ENCODE measurements at places on chromosomes 13 and 19.
A peak's percentile ranks its signal among the peaks of the same experiment; 100 is the strongest.

DNA sequence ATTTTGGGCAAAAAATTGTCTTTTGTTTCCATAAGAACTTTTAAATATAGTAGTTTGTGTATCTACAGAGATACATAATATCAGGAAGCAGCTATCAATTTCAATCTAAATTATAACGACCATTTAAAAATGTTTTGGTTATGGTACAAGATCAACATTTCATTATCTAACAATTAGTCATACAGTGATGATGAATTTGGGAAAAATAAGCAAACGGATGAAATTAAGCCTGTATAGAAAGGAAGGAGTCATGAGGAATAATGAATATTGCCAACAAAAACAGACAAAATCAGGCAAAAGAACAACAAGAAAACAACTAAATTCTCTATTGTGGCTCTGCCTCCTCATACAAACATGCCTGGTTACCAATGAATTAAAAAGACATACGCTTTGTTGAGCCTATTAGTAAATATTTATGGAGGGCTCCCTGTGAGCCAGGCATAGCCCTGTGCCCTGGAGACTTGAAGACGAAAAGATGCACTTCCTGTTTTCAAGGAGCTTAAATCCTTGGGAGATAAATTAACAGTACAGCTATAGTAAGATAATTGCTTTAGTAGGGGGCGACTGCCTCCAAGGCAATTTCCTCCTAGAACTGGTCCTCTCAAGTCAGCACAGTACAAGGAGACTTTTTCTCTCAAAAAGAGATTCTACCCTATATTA, 73.0 kb downstream of the NALCN start:
- ATAC-seq = no peak

DNA sequence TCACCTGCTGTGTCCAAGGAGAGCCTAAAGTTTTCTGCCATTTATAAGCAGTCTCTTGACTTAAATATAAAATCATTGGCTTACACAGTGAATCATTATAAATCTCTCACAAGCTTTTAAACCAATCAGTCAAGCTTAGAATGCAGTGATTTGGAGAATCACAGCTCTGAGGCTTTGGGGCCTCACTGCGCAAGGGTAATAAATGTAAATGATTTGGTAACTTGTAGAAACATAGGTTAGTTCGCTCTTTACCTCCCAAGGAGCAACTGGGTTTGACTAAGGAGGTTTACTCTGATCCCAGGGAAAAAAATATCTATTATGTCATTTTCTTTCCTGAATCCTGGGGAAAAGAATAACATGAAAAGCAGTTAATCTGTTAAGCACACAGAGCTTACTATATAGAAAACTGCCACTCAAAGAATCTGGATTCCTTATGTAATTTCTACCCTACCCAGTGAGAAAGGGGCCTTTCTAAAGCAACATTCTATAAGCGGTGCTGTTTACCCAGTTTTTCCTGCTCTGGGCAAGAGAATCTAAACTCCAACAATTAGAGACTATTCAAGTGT, 128.2 kb downstream of the MZT1 start:
- ATAC-seq = no peak

DNA sequence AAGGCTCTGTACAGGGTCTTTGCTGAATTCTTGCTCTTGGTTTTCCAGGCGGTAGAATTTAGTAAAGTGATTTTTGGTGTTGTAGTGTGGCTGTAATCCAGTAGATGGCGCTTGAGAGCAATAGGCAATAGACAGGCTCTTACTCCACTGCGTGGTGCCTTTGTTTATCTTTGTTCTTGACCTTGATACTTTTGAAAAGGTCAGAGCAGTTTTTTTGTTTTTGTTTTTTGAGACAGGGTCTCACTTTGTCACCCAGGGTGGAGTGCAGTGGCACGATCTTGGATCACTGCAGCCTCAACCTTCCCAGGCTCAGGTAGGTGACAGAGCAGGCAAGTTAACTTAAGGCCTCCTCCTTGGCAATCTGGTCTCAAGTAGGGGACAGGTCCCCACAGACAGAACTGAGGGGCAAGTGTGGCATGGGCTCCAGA, 12.2 kb upstream of the LILRA5 start:
- peak; percentile 34 for ATAC-seq

- peak; percentile 91 for ATAC-seq
Observed at GRCh38 chr19:12092065-12092867, 27.7 kb downstream of the ZNF844 start.

- no peak for ATAC-seq
Observed at GRCh38 chr19:18799389-18799970, 8.4 kb upstream of the COMP start.

DNA sequence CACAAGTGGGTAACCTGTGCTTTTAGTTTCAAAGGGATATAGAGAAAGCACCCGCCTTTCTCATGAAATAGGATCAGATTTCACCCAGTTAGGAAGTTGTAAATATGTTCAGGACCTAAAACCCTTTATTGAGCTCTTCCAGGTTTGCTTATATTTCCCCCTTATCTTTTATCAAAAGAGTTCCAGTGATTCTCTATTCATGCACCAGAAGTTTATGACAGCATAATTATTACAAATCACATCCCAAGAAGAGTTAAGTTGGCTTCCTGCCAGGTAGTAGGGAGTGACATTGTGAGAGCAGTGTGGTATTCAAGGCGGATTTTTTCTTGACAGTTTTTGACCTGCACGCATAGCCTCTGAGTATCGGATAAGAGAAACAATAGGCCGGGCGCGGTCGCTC, 190.3 kb downstream of the STK24 start:
- ATAC-seq = no peak

DNA sequence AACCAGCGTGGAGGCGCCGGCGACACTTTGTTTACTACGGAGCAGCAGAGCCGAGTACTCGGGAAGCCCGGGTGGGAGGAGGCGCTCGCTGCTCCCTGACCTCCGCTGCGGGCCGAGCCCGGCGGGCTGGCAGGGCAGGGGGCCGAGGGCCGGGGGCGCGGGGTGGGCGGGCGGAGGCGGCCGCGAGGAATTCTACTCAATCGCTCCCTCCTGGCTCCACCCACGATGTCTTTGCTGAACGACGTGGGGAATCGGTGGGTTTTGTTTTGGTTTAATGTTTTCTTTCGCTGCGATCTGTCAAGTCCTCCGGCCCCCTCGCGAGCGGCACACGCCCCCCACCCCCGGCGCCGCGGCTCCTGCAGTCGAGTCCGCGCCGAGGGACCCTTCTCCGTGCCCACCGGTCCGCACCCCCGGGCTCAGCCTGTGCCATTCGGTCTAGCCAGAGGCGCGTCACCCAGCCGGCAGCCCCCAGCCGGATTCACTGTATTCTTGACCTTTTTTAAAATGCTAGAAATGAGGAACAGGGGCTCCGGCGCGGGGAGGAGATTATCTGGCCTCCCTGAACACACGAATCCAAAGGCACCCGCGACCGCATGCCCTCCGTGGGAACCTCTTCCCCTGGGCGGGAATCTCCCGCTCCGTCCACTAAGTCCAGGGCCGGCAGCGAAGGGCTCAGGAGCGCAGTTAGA, 636 bp upstream of the FOXO1 start:
- peak; percentile 36 for ATAC-seq

DNA sequence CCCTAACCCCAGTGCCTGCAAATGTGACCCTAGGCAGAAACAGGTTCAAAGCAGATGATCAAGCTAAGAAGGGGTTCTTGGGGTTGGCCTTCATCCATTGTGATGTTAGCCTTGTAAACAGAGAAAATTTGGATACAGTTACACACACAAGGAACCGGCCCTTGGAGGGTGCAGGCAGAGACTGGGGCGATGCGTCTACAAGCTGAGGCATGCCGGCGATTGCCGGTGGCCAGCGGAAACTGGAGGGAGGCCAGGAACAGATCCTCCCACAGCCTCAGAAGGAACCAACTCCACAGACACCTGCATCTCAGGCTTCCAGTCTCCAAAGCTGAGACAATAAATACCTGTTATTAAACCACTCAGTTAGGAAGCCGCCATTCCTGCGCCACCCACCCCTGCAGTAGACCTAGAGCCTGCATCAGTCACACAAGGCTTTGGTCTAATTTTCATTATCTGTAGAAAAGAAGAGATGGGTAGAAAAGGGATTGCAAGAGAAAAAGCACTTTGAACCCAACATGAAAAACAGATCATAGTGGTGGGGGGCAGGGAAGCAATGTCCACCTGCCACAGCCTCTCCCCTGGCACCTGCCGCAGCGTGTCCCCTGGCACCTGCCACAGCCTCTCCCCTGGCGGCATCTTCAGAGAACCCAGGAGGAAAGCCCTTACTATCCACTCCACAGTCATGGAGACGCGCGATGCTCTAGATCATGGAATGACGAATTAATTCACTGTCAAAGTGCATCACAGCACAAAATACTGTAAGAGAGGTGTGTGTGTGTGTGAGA, 119.7 kb upstream of the SOX1 start:
- no peak for ATAC-seq

DNA sequence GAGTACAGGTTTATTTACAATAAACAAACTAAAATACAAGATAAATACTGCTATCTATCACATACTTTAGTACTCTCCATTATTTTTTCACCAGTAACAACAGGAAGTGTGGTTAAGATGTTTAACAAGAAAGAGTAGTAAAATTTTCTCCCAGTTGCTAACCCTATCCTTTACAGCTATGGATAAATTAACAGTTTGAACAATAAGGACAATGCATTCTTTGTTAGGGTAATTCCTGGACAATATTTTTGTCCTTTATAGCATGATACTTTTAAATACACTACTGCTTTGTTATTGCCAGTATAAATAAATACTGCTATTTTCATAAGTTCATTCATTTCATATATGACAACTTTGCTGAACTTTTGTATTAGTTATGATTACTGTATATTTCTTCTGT, 630.2 kb upstream of the ATXN8OS start:
- no peak for ATAC-seq

- ATAC-seq = no peak
Observed at GRCh38 chr19:18503971-18504885, 17.6 kb downstream of the ELL start.

DNA sequence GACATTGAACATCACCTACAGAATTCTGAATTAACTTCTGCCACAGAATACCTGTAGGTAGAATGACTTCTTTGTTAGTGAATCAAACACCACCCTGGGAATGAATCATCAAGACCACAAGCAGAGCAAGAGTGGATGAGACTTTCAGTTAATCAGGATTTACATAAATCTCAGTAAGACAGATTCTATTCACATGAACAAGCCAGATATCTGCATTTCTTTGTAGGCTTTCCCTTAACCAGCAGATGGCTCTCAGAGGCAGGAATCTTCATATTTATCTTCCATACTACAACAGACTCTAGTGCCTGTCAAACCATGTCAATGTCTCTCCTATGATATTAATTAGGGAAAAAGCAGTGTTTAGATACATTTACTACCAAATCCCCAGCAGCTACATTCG, 412.1 kb downstream of the KLF12 start:
- no peak for ATAC-seq

DNA sequence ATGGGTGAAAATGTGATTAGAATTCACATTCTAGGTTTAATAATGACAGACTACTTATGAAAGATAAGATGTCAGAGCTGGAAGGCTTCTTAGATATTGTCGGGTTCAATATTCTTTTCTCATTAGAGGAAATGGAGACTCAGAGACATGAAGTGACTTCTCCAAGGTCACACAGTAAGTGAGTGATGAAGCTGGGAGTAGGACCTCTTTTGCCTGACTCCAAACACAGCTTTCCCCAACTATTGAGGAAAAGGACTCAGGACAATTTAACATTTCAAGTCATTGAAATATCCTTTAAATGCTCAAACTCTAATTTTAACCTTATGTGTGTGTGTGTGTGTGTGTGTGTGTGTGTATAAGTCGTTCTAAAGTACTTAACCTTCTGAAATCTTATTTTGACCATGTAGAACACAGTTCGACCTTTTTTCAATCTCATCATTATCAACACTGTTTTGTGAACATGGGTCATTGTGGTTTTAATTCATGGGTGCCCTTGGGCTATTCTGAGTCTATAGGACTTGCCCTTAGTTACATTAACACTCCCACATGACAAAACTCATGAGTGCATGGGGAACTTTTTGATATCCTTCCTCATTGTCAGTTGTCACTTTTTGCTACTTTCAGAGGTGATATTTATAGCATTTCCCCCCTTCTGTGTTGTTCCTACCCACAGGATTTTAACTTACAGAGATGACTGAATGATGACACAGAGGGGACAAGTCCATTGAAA, 53.0 kb downstream of the LRCH1 start:
- peak; percentile 85 for ATAC-seq

DNA sequence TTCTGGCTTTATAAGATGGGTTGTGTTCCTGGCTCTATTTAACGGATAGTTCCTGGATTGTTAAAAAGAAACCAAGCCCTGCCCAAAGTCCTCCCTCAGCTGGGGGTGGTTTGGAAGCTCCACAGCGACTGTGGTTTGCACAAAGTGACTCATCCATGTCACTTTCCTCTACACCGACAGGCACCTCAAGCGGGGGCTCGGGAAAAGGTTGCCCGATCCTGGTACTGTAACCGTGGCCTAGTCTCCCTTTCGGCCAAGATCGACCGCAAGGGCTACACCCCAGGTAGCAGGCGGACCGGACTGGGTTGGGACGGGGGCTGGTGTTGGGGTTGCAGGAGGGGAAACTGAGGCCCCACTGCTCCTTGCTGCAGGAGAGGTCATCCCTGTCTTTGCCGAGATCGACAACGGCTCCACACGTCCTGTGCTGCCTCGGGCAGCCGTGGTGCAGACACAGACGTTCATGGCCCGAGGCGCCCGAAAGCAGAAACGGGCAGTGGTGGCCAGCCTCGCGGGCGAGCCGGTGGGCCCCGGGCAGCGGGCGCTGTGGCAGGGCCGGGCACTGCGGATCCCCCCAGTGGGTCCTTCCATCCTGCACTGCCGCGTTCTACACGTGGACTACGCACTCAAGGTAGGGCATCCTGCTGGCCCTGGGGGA, 1.6 kb downstream of the ARRDC2 start:
- ATAC-seq = no peak

GRCh38 chr19:5028229-5028886, 59.4 kb downstream of the KDM4B start:
- no peak for ATAC-seq

DNA sequence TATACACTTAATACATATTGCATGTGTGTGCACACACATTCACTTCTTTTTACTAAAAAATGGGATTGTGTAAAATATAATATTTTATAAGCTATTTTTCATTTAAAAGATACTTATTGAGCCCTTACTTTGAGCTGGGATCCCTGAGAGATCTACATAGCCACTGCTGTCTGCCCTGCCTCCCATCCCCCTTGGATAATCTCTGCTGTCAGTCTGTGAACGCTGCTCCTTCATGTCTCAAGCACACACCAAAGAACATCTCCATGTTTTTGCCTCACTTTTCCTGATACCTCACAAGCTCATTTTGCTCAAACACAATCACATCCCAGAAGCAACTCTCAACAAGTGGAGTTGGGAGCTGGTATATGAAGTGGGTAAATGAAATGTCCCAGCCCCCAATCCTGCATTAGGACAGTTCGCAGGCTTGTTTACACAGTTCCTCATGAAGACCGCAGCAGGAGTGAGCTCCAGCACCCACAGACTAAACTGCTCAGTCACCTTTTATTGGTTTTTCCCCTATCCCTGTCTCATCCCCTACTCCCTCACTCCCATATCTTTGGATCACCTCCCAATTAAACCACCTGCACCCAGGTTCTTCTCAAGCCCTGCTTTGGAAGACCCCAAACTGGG, 108.3 kb upstream of the FRY start:
- ATAC-seq = no peak

- peak; percentile 42 for ATAC-seq
Observed at GRCh38 chr13:59651479-59651878, 512.2 kb downstream of the DIAPH3 start.

Data from stimulated activated memory B cell treated with anti-CD40 and anti-IgM and Interleukin-4, amounts not matched to agents 10 μg/mL and 1 μg/mL and 100 μg/mL, for 72 hours (primary cell).